ENCODE measurements at places on chromosomes 1 and 21. TPM values are rescaled to one million over a fixed set of nuclear protein-coding genes. Genes with fewer than 3 reads are reported as not detected.

DNA sequence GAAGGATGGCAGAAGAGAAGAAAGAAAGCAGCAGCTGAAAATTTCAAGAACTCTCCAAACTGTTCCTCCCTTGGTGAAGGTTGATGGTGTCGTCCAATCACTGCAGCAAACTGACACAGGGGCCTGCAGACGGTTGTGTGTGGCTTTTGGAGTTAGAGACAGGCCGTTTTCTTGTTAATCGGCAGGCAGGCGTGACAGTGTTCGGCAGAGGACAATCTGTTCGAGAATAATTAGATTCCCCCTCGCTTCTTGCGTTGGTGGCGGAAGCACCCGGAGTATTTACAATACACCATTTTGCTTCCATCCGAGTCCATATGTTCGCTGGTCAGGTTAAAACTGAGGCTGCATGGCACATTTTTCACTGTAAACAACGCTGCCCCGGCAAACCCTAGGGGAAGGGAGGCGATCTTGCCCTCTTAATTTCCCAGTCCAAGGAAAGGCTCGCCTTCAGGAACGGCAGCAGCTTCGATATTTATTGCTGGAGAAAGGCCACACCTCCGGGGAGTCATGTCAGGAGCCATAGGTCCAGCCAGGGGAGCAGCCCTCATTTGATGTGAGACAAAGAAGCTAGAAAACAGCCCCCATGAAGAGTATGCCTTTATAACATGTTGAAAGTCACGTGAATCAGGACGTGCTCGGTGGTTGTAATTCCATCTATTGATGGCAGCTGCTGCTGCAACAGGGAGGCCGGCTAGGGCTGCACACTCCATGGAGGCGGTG is 360.1 kb downstream of the SMYD3 start:
- no peaks in the 10 kb centered on the region for H3K36me3 ChIP-seq
- no peak overlapping the region for H3K27ac ChIP-seq
- H3K4me1 ChIP-seq, result no peaks in the 10 kb centered on the region
- DNase-seq, result no peak
- no peak overlapping the region for H3K4me3 ChIP-seq
- H3K27me3 ChIP-seq, result no peaks in the 10 kb centered on the region

DNA sequence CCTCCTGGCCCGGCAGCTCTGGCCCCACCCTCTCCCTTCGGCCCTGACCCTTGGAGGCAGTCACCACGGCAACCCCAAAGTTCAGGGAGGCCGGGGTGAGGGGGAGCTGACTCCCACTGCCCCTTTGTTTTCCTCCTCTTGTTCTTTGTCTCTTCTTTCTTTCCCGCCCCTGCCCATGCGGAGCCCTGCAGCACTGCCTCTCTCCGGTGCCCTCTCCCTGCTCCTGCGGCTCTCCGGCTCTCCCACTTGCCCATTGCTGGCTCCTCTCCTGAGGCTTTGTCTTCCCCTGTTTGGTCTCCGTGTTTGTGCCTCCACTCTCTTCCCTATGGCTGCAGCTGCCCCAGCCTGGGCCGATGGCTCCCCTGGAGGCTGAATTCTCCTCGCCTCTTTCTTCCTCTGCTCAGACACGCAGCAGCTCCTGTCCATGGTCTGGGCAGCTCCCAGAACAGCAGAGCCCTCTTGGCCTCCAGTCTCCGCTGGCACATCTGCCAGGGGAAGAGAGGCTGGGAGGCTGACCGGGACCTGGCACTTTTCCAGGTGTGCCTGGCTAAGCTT is 5.8 kb downstream of the CELSR2 start:
- H3K27ac ChIP-seq, result peak overlapping the region; percentile 86
- no peaks in the 10 kb centered on the region for H3K27me3 ChIP-seq
- peak overlapping the region; percentile 33 for H3K4me3 ChIP-seq
- DNase-seq, result no peak
- H3K36me3 ChIP-seq, result no peaks in the 10 kb centered on the region

CTPS1 gene
- 26.6 TPM for total RNA-seq

DNA sequence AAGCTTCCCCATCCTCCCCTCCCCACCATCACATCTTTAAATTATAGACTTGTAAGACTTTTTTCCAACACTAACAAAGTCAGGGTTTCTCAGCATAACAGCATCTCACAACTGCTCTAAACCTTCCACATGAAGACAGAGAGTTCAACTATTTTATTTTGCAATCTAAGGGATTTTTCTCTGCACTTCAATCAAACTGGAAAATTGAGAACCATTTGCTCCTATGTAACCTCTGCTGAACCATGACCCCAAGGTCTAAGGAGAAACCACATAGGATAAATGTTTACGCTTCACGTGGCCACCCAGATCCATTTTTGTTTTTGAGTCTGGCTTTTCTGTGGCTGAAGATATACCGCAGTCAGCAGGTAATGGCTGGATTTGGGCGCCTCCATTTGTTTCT is 13.2 kb downstream of the ERRFI1 start:
- H3K36me3 ChIP-seq, result peaks cover 48% of the 10 kb centered on the region
- H3K27me3 ChIP-seq, result no peaks in the 10 kb centered on the region
- no peak for DNase-seq
- peaks cover 95% of the 10 kb centered on the region for H3K4me1 ChIP-seq
- H3K27ac ChIP-seq, result peak overlapping the region; percentile 96
